ENCODE measurements at places on chromosomes 2 and 18.

- no peak for DNase-seq
Observed at GRCh38 chr18:29164020-29164706, 987.2 kb upstream of the CDH2 start.

GRCh38 chr2:9772999-9773902, 70.0 kb upstream of the TAF1B start:
- no peak for DNase-seq

- no peak for DNase-seq
Observed at GRCh38 chr2:123738643-123739042, 286.4 kb upstream of the CNTNAP5 start.

- DNase-seq: no peak
Observed at GRCh38 chr18:76604935-76605240, 109.8 kb upstream of the ZNF516 start.

- no peak for DNase-seq
Observed at GRCh38 chr2:9307535-9307934, 100.9 kb downstream of the ASAP2 start.

DNA sequence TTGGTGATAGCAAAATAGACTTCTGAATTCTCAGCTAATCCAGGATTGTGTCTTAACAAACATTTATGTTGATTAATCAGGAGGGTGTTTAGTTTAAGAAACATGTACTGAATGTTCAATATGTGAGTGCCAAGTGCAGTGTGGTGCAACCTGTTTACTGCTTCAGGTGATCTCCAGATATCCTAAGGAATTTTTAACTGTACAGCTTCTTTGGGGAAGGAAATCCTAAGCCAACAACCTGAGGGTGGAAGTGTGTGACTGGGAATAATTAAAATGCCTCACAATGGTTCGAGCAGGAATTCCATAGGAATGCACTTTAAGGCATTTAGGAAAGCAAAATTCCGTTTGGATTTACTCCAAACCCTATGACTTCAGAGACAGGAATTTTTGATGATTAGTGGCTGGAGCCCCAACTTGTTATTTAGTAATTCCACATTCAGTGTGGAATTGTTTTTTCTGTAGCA, 16.4 kb downstream of the CRIM1 start:
- DNase-seq: no peak

GRCh38 chr2:3751806-3752205, 48.4 kb downstream of the DCDC2C start:
- no peak for DNase-seq

DNA sequence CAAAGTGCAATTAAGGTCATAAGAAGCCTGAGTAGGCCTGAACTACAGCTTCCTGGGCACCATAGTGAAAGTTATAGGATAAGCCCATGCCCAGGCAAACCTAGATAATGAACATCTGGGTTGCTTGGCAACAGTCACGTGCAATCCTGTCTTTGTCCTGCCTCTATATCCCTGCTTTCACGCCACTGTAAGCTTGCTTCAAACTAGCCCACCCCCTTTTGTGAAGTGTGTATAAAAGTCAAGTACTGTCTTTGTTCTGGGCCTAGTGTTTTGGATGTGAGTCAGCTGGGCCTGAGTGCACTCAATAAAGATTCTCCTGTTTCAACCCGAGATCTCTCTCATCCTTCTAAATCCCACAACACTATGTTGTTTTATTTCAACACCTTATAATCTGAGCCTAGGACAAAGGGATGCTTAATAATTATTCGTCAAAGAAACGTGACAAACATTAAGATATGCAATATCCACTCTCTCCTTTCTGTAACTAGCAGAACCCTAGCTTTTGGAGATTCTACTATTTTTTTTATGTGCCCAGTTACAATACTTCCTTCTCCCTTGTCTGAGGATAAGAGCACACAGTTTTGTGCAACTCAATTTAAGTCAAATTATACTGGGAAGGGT, 927.8 kb downstream of the SUCLG1 start:
- DNase-seq: no peak

- DNase-seq: no peak
Observed at GRCh38 chr18:26821181-26821580, 44.3 kb downstream of the AQP4 start.

- no peak for DNase-seq
Observed at GRCh38 chr18:38966841-38967240, 1401.2 kb upstream of the CELF4 start.

DNA sequence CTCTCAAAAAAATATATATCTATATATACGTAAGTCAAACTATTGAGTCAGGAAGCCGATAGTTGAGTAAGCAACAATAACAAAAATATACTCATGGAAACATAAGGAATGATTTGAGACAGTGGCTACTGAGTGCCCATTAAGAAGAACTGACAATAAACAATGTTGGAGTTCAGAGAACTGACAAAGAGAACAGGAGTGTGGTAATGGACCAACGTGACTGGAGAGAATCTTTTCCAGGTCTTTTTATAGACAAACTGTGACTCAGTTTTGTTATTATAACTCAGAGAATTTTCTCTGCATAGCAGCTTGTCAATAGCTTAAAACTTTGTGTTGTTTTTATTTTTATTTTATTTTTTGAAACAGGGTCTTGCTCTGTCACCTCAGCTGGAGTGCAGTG, 4.6 kb upstream of the GALM start:
- no peak for DNase-seq

DNA sequence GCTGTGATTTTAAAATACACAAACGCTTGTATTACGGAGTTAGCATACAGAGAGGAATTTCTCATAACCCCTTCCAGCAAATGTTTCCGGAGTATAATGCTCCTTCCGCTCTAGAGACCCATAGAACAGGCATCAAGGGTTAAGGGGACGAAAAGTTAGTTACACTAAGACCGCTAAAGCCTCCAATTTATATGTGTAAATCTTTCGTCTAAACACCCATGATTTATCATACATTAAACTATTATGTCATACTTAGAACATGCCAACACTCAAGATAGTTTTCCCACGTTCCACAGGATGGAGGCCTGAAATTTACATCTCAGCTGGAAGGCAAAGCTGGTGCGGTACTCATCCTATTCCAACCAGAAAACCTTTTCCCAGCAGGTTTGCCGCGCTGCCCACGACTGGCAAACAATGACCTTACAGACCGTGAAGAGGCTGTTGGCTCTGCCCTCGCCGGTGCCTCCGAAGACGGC, 650 bp downstream of the ORMDL1 start:
- DNase-seq: peak; percentile 32

GRCh38 chr2:53104263-53104662, 663.3 kb upstream of the CHAC2 start:
- DNase-seq: no peak

GRCh38 chr2:94874277-94874997, 3.2 kb downstream of the TEKT4 start:
- peak; percentile 30 for DNase-seq

DNA sequence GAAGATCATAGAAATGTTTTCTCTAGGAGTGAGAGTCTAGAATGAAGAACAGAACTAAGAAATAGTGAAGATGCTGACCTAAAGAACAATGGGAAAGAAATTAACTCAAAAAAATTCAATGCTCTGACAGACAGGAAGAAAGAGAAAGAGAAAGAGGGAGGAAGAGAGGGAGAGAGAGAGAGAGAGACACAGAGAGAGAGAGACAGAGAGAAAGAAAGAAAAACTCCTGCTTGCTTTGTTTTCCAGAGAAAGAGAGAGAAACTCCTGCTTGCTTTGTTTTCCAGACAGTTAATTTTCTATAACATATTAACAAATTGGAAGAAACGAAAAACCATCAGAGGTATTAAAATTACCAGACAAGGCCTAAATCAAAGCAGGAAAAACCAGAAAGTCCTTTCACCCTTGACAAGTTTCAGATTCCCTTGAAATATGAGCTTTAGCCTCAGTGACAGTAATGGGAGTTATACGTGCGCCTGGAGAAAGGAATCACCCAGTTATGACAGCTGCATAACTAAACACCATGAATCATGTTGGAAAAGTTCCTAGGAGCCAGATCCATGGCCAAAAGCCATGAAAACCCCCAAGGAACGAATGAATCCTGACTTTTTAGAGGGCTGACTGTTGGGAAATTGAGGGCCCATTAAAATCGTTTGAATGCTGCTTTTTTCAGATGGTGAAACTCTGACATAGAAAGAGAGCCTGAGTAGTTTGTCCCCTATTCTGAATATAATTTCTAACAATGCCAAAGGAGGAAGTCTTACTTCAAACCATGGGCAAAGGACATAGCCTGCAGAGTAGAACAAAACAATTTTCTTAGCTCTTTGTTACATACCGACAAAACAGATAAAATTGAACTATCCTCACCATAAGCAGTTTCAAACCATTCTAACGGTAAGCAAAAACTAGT, 228.6 kb upstream of the CHST9 start:
- DNase-seq: peak; percentile 28

DNA sequence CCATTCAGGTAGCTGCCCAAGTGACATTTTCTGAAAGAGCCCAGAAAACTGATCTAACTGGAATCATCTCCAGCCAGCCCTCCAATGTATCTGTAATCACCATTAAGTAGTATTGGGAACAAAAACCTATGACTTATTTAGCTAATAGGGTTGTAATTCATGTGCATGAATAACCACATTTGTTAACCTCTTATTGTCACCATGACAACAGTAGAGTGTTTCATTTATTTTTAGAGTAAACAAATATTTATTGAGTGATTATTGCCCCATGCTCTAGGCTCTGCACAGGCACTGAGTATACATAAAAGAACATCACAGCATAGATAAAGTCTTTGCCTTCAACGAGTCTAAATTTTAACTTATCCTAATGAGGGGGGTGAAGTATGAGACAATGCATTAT, 265.4 kb upstream of the UBE2E3 start:
- DNase-seq: no peak

DNA sequence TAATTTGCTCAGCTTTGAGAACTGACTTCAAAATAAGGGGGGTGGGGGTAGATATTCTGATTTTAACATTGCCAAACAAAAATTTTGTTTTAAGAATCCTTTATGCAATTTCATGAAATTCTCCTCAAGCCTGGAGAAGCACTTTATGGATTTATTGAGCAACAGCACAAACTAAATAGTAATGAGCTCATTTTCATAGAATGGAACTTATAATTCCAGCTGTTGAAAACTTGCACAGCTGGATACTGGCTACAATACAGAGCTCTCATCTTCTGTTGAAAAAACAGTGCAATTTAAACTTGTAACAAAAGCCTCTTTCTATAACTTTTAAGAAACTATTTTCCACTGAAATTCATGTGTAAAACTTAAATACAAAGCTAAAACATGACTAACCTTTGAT, 137.6 kb upstream of the FN1 start:
- DNase-seq: no peak

DNA sequence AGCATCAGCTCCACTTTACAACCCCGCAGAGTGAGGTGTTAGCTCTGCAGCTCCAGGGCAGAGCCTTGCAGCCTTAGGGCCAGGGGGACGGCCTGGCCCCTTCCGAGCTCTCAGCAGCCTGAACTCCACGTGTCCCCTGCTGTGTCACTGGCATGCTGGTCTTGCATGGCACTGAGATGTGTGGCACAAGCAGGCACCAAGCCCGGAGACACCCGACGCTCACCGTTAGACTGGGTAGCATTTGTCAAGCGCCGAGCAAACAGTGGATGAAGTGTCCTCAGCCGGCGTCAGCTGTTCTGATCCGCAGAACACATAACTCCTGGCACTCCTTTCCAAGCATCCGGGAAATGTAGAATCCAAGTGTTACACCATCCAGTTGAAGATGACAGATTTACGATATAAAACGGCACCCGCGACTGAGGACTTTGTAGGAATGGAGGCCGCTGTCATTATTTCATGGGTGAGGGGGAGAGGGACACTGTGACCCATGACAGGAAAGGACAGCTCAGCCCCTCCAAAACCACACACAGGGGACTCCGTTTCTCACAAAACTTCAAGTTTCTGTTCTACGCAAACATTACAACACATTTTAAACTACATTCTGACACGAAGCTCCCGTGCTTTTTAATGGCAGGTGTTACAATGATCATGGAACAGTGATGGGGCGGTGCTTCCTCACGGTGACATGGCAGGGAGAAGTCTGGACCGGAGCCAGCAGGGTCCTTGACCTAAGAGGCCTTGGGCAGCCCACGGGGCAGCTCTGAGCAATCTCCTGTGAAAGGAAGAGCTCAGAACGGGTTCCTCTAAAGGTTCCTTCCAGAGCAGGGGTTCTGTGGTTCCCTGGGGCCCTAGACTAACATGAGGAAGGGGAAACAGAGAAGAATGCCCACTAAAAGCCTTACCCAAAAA, 89.4 kb downstream of the HDAC4 start:
- no peak for DNase-seq

- no peak for DNase-seq
Observed at GRCh38 chr2:110659248-110659647, 18.6 kb downstream of the BUB1 start.

DNA sequence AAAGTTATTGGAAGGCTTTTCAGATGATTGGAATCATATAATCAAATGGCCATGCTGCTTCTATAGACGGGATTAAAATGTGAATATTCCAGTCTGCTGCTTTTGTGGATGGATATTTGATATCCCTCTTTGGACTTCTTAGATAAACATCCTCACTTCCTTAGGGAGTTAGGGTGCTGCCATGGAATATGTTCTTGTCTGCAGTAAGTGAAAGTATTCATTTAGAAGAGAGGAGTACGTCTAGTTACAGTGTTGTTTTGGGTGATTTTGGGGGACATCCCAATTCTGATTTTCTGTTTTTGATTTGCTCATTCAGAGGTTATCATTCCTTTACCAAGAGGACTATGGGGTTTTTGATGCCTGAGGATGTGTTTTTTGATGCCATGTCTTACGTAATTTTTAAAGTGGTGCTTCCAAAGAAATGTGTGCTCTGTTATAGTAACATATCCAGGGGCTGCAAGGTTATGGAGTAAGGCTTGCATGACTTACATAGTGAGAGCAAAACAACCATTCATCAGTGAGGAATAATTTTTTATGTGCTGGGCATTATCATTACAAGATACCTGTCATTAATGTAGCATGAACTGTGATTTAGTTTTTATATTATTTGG, 33.6 kb downstream of the ASXL3 start:
- no peak for DNase-seq

GRCh38 chr18:3097082-3097481, 84.1 kb upstream of the LPIN2 start:
- no peak for DNase-seq

GRCh38 chr2:5691985-5692529, at the start of gene SOX11:
Gene SOX11, plus strand, starts transcription at chr2:5692384. Its CDS starts 338 bp downstream, at chr2:5692722.
- peak; percentile 97 for DNase-seq

DNA sequence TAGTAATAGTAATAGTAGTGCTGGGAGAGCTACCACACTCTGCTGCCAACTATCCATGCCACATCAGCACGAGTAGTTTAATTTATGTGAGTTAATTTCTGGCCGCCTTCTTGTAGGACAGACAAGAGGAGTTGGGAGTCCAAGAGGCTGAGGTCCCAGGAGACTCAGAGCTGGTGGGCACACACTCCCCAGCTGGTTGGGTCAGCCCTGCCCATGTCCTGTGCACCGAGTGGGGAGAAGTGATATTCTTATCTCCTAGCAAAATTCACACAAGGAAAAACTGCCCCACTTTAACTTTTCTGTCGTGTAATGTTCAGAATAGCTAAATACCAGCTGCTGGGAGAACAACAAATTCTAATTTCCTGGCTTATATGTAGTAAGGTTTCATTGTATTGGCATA, 15.2 kb upstream of the MAP4K4 start:
- no peak for DNase-seq
